ENCODE measurements at places on chromosomes 5 and 9.

DNA sequence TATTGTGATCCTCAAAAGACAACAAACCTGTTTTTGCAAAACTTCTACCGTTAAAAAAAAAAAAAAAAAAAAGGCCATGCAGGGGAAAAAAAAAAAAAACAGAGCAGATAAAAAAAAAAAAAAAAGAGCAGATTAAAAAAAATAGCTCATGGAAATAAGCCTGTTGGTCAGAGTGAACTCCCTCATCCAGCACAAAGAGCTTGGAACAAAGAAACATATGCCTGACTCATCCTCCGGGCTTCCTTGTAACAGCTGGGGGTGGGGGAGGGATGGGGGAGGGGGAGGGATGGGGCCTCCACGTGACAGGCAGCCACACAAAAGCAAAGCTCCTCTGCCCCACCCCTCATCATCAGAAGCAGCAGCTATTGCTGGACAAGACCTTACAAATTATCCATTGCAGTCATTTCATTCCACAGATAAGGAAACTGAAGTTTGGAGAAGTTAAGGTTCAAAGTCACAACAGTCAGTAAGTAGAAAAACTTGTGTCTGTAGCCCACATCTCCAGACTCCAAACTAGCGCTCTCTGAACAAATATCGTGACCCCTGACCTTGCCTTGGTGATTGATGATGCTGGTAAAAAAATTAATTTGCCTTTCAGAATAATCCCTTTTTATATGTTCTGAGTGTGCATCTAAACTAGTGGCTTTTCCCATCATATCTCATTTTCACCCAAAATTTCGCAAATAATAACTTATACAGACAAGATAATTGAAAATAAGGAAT is 38.9 kb downstream of the SLC35D2 start:
- DNase-seq, result no peak

GRCh38 chr5:170151097-170151831 is 45.6 kb downstream of the FOXI1 start:
- no peak for DNase-seq

DNA sequence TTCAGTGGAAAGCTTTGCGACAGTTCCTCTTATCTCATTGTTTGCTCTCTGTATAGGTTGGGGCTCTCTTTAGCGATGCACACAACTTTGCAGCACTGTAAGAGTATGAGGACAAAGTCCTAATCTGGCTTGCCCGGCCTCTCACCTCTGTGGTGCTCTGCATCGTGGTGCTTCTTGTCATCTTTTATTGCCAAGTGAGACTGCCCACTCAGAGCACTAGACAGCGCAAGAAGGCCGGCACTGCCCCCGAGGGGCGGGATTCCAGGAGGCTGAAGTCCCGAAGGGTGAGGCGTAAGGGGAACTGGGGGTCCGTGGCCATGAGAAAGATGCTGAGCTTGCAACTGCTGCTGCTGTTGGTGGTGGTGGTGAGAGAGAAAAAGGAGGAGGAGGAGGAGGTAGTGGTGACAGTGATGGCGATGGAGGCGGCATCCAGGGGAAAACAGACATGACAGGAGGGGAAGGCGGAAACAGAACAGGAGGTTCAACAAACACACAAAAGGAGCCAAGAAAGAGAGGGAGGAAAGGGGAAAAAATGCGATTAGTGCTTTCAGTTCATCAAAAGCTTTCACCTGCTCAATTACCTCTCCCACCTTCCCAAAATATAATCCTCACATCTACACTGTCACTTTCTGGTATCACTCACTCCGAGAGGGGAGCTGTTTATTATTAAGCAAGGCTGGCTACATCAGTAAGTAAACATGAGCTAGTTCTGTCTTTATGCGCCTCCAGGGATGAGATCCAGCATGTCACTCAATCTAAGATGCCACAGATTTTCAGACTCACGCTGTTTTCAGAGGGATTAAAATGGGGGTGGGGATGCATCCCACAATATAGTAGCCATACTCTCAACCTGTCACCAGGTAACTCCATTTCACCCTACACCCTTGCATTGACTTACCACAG is 55.1 kb downstream of the TLE1 start:
- DNase-seq, result no peak

DNA sequence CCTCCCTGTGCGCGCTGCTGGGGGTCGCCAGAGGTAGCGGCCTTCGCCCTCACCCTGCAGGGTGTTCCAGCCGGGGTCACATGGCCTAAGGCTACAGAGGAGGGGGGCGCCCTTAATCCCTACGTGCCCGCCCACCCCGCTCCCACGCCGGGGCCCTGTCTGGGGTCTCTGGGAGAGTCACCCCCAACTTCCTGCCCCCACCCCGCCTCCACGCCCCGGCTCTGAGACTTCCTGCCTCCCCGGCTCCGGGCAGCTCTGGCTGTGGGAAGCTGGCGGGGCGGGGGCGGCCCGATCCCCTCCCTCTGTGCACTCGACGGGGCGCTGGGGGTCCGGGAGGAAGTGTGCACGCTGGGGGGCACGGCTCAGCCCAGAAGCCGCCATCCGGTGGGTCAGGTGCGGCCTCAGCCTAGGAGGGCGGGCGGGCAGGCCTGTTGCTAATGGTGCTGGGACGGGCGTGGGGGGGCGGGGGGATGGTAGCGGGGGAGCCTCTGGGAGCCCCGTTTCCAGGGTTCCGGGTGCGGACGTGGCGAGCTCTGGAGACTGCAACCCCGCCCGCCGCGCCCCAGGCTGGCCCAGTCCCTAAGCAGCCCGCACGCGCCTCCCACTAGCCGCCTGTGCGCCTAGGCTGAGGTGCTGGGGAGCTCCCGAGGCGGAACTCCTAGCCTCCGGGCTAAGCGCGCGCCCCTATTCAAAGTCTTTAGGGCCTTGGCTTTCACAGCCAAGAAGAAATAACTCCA is 61.6 kb downstream of the CXXC5 start:
- no peak for DNase-seq

GRCh38 chr9:105405514-105406131 is 42.2 kb upstream of the FSD1L start:
- peak; percentile 69 for DNase-seq

DNA sequence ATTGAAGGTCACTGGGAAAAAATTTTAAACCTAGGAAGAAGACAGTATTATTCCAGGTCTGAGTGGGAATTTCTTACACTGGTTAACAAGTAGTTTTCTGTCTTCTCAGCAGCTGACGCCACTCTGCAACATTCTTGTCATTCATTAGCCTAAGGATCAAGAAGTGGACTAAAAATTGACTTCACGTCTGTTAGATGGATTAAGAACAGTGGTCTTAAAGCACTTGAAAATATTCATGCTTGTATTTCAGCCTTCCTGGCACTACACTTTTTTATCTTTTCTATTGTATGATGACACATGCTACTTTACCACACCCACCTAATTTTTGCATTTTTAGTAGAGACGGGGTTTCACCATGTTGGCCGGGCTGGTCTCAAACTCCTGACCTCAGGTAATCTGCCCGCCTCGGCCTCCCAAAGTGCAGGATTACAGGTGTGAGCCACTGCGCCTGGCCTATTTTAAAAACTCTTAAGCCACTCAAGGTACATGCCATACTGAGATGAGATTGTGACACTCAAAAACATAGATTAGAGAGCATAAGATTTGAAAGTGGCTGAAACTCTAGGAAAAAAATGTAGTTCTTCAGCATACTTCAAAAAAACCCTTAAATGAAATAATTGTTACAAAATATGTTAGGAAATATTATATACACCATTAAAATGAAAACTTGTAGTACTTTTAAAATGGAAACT is 8.4 kb downstream of the MATR3 start:
- DNase-seq, result no peak

GRCh38 chr5:173238312-173239232 is 3.6 kb upstream of the NKX2-5 start:
- no peak for DNase-seq

DNA sequence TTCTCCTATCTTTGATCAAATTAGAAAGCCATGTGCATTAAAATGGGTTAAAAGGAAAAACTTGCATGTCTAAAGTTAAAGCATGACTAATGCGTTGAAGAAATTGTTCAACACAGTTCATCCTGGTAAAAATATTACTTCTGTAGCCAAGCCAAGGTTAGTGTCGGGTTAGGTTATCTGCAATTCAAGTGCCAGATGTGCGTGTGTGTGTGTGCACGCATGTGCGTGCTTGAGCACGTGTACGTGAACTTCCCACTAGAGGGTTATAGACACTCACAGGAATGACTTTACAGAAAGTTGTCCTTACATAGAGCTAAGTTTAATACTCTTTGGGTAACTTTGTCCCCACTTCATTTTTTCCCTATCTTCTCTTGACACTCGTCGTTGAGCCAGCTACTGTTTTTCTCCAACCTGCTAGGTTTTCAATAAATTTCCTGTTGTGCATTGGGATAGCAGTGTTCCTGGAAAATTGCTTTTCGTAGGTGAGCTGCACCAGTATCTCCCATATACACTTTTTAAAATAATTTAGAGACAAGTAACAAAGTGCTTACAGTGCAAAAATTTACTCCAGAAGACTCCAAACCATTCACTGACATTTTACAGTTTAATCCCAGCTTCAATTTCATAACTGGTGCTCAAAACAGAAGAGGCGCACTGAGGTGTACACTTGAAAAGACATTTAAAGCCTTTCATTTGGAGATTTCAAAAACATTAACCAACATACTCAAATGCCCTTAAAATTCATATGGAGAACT is 353.8 kb downstream of the NFIB start:
- no peak for DNase-seq

DNA sequence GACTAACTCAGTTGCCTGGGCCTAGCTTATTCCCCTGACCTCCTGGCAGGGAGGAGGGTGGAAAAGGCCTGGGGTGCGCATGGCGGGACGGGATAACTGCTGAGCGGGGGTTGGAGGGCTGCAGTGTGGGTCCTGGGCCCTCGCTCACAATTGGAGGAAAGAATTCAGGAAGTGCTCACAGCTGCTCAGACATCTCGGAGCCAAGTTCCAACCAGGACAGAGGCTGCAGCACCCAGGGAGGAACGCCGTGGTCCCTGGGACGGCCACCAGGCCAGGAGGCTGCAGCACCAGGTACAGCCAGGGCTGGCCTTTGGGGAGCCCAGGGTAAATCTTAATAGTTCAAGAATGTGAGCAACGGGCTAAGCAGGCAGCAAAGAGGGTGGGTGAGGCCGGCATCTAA is at the start of gene SPAAR:
SPAAR (plus strand) TSS at position 217 of the 400 bp plus-strand sequence. CDS start 974 bp downstream, outside the sequence.
- DNase-seq, result no peak

DNA sequence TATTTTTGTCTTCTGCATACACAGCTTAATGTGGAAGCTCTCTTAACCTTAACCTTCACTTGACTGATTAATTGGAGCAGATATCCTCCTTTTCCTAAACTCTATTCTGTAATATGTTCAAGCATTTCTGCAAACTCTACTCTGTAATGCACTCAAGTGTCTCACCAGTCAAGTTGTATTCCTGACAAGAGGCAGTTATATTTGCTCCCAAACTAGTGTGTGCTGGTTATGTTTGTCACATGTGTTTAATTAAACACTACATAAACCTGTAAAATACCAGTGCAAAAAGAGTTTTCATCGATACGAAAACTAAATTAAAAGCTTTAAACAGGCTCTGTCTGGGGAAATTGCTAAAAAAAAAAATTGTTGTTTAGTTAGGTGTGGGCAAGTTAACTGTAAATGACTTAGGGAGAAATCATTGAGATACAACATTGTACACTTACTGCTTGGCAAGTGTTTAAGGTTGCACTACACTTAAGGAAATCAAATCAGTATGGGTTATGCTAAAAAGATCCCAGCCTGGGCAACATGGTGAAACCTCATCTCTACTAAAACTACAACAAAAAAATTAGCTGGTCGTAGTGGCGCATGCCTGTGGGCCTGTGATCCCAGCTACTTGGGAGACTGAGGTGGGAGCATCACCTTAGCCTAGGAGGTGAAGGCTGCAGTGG is 6.7 kb downstream of the FAF2 start:
- DNase-seq, result no peak

DNA sequence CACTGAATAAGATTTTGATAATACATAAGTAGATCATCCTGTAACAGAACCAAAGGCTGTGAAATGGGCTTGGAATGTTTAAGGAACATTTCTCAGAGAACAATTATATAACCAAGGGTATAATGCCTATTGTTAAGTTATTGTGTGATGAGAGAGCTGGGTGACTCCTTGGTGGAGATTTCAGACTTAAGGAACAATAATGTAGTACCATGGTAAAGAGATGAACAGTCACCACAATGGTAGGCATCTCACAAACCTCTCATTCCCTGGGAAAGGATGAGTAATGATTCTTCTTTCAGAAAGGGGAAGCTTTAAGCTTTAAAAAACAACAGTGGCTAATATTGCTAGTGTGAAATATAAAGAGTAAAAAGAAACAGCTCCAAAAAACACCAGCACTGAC is 147.4 kb downstream of the TRIM36 start:
- no peak for DNase-seq

DNA sequence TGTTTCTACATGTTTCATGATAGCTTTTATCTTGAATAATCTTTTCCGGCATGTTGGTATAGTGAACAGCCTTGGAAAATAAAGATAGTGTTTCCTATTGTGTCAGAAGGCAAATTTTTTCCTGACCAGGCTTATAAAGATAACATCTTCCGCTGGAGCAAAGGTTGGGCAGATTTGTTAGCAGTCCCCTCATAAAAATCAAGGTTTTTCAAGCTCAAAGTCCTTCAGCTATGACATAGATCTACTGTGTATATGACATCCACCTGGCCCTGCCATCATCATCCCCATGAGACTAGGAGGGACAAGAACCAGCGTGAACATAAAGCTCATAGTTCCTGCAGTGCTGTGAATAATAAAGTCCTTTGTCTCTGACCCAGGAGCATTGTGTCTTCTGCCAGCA is 30.4 kb upstream of the OTULINL start:
- no peak for DNase-seq

- no peak for DNase-seq
Measured at GRCh38 chr5:40368200-40368599, 311.5 kb upstream of the PTGER4 start.

- no peak for DNase-seq
Measured at GRCh38 chr5:177610131-177610769, 10.3 kb downstream of the B4GALT7 start.

- DNase-seq, result no peak
Measured at GRCh38 chr9:120726484-120726883, 12.2 kb upstream of the MEGF9 start.

- DNase-seq, result no peak
Measured at GRCh38 chr5:169946743-169947295, 33.5 kb downstream of the INSYN2B start.

DNA sequence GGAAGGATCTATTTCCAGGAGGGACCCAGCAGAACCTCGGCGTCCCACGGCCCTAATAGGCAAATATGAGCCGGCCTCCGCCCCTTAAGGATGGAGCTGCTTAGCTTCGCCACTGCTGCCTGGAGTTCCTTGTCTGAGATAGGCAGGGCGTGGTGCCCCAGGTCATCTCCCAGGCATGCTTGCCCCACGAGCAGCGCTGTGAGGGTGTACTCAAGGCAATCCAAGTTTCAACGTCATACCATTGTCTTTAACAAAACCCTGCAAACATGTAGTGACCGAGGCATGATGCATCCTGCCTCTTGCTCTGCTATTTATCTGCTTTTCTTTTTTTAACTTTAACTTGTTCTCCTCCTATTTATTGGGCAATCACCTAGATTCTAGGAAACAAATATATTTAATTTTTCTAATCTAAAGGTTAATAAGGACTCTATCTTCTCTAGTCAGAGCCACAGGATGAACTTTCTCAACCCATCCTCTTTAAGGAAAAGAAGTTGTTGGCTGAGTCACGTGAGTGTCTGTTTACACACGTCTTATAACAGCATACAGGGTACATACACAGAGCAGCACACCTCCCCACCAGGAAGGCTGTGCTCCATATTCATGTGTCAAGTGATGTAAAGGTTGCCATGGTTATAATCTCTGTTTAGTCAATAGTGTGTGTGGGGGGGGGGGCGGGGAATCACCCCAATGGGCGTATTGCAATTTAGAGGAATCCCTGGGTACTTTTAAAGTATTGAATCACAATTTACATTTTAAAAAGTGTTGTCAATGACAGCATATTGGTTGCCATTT is 27.3 kb upstream of the ZSWIM6 start:
- no peak for DNase-seq

- no peak for DNase-seq
Measured at GRCh38 chr9:129363216-129363873, 185.3 kb upstream of the IER5L start.

All from activated naive CD4-positive, alpha-beta T cell treated with anti-CD3 and anti-CD28 coated beads for 36 hours (primary cell).